ENCODE measurements at places on chromosomes 16 and 17. TPM values are rescaled to one million over a fixed set of nuclear protein-coding genes. Genes with fewer than 3 reads are reported as not detected.

Gene CIBAR2
- total RNA-seq: not detected

GRCh38 chr16:72723781-72724180 is 324.1 kb downstream of the ZFHX3 start:
- no peak for DNase-seq

- DNase-seq: no peak
These were observed 426.8 kb downstream of the HS3ST4 start for GRCh38 chr16:26118575-26118974.

- DNase-seq: no peak
These were observed 26.9 kb upstream of the FAM20A start for GRCh38 chr17:68627956-68628575.

GRCh38 chr17:51748749-51749604 is 409.5 kb downstream of the CA10 start:
- DNase-seq: no peak

Gene MAP2K6
- total RNA-seq: 13.6 TPM

GRCh38 chr17:39722965-39723848 is 7.1 kb downstream of the MIEN1 start:
- no peak for DNase-seq

GRCh38 chr17:19539841-19540311 is 6.2 kb downstream of the SLC47A1 start:
- no peak for DNase-seq

Data from activated naive CD8-positive, alpha-beta T cell treated with anti-CD3 and anti-CD28 coated beads, Interleukin-2, amount 10 ng/mL, durations not matched to agents 7 days and 5 days (primary cell).